ENCODE measurements at places on chromosomes 11 and 22.

DNA sequence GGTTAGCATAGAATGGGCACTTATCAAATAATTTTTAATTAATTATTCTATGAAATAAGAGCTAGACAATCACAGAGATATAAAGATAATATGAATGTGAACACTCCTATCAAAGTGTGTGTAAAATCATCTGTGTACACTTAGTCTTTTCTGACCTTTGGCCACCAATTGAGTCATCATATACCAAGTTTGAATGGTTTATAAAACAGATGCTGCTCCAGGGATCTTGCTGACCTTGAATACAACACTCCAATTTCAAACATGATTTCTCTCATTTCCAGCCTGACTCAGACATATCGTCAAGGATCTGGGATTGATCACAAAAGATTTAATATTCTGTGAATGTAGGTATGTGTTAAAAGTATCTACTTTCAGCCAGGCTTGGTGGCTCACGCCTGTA, 2.9 kb upstream of the OR51V1 start:
- no peak for DNase-seq

- peak; percentile 82 for DNase-seq
These were observed 49.3 kb downstream of the CHRDL2 start for GRCh38 chr11:74681686-74682651.

DNA sequence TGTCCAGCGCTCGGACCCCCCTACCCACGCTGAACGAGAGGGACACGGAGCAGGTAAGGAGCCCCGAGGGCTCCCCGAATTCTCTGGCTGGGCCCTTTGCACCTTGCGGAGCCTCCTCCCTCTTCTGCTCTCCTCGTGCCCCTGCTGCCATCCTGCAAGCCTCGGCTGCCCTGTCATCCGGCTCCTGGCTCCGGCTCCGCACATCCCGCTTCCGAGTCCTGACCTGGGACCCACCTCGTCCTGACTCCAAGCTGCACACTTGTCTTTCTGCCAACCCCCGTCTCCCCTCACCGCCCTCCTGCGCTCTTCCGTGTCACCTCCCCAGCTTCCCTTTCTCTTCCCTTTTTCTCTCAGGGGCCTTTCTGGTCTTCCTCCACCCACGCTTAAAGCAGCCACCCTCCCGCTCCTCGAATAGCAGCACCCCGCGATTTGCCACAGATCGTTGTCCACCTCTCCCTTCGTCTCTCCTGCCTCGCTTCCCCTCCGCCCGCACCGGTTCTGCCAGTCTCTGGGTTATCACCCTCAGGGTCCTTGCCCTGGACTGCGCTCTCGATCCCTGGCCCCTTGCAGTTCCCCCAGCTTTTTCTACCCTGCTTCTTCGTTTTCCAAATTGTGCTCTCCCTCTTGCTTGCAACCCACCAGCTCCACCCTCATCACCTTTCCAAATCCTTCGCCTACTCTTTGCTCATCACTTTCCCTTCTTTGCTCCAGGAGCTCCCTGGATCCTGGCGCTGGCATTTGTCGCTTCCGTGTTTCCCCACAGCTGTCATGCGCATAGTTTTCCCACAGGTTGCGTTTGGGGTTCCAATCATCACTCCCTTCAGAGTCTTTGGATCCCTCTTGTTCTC, 822 bp downstream of the MARK2 start:
- no peak for DNase-seq

DNA sequence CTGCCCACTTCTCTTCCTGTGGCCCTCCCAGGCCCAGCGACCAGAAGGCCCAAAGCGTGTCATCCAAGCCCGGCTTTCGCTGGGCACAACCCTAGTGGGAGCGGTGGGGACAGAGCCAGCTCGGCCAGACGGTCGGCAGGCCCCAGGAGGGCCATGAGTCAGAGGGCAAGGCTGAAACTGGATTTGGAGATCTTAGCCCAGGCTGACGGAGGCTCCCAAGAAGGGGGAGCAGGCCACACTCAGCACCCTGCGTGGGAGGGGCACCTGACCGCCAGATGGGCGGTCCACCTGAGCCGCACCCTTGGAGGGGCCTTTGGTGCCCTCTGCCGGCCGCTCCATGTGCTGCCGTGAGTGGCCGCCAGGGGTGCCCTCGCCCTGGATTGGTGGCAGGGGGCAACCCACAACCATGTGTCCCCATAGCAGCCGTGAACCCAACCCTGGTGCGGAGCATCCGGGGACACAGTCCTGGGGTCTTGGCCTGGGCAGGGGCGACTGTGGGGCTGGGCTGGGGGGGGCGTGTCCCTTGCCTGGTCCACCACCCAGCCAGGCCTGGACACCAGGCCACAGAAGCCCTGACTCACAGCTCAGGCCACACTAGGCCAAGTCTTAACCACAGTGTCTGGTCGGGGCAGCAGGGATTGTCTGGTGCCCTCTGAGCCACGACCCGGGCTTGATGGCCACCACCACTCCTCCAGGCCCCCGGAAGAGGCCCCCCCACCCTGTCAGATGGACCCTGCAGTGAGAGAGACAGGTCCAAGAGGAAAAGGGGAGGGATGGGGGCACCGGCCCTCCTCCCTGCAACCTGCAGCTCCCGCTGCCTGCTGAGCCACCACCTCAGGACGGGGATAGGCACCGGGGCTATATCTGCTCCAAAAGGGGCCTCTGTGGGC, 19.2 kb upstream of the TALDO1 start:
- DNase-seq = peak; percentile 30
